ENCODE measurements at places on chromosomes 6 and 20.

- DNase-seq, result no peak
Observed at GRCh38 chr6:122666418-122666817, 56.2 kb downstream of the PKIB start.

GRCh38 chr6:34953061-34954025 lies 64.3 kb downstream of the ANKS1A start:
- no peak for DNase-seq

DNA sequence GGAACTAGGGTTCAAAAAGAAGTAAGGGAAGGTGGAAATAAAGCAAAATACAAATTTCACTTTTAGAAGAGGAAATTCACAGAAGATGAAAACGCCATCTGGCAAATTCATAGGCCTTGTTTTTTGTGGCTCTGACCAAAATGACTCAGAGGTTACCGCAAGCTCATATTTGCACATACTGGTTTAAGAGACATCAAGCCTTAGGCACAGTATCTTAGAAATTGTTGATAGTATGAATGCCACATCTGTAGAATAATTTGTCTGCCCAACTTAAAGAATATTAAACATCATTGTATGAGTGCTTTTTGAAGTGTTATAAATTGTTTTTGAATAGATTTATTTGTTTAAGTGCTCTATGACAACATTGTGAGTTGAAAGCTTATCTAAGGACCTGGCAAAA lies 10.6 kb downstream of the TAAR1 start:
- DNase-seq, result peak; percentile 5

GRCh38 chr6:155895641-155896040 lies 440.0 kb upstream of the NOX3 start:
- DNase-seq, result no peak

DNA sequence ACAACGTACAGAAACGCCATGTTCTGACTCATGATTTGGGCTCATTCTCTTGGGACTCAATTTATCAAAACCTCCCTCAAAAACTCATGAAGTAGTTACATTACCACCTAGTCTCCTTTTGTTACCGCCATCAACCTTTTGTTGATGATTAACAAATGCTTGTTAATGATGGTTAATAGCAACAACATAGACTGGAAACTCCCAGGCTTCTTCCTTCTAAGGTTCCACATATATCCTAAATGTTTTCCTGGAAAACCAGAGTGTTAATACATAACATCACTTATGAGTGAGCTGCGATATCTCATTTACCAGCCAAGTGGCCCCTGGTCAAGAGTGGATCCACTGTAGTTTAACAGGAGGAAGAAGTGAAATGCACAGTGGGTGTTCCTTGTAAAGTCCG lies 176.3 kb downstream of the ERMARD start:
- no peak for DNase-seq

GRCh38 chr20:46773680-46774079 lies 64.2 kb downstream of the SLC2A10 start:
- no peak for DNase-seq

DNA sequence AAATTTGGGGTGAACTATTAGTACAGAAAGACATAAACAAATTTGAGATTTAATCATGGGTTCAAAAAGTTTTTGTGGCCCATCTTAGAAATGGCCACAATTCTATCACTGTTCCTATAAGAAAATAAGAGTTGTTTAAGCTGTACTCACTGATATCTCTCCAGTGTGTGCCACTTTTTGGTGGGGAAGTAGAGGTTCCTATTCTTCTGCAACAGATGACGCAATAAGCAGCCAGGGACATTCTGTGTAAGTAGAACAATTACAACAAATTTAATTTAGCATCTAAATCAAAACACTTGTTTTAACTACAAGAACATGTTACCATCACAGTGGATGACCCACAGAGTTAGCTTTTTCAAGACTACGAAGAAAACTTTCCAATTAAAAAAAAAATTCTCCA lies 9.9 kb downstream of the SERAC1 start:
- no peak for DNase-seq

GRCh38 chr6:158545043-158545966 lies 14.6 kb upstream of the TMEM181 start:
- no peak for DNase-seq

DNA sequence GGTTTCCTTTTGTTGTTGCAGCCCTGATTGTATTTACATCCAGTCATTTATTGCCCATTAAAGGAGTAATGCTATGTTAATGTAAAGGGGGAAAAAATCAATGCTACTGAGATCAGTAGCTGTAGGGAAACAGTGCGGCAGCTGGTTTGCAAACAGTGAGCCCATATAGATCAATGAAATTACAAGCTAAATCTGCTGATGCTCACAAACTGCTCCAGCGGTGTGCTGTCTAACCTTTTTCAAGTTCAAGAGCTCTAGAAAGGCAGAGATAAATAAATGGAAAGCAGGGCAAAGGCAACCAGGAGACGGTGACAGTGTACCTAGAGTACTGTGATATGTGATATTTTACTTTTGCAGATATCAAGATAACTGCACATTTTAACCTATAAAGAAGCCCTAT lies 449.0 kb upstream of the MMS22L start:
- DNase-seq, result no peak

GRCh38 chr6:36075656-36076055 lies 48.0 kb downstream of the MAPK14 start:
- no peak for DNase-seq

DNA sequence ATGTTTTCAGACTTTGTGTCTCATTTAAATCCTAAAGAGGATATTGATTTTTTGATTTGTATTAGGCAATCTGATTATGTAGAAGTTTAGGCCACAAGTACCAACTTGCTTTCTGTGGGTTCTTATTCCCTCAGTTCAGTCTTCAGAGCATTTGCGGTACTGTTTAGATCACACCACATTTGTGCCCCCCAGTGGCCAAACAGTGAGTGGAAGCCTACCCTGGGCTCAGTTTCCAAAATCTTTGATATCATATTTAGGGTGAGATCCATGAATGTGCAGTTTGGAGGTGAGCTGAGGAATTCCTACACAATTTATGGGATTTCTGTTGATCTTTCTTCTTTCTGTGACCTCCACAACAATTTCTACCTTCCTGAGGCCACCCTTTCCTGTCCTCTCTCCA lies 92.3 kb upstream of the FUT9 start:
- DNase-seq, result no peak

- no peak for DNase-seq
Observed at GRCh38 chr6:6771224-6771945, 182.9 kb downstream of the LY86 start.

DNA sequence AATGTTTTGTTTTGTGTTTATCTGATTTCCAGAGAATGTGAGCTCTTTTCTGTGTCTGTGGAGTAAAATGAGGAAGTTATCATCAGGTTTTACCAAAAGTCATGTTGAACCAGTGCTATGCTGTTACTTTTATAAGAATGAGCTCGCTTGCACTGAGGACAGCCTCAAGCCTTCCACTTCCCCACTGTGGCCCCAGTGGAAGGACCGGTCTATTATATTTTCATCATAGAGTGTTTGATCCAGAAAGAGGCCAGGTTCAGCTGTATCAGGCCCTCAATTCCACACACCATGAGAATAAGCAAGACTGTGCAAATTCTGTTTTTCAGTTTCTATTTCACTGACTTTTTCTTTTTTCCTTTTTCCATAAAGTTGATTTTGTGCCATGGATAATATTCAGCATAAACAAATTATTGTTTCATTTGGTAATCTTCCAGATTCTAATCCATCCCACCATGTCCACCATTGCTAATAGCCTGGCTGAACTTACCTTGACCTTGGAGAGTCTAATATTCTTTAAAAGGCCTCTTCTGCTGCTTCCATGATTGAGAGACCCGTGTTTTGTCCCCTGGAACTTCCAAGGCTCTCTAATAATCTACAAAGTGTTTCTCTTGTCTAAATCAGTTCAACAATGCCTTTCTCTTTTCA lies 286.2 kb downstream of the THBS2 start:
- DNase-seq, result no peak

DNA sequence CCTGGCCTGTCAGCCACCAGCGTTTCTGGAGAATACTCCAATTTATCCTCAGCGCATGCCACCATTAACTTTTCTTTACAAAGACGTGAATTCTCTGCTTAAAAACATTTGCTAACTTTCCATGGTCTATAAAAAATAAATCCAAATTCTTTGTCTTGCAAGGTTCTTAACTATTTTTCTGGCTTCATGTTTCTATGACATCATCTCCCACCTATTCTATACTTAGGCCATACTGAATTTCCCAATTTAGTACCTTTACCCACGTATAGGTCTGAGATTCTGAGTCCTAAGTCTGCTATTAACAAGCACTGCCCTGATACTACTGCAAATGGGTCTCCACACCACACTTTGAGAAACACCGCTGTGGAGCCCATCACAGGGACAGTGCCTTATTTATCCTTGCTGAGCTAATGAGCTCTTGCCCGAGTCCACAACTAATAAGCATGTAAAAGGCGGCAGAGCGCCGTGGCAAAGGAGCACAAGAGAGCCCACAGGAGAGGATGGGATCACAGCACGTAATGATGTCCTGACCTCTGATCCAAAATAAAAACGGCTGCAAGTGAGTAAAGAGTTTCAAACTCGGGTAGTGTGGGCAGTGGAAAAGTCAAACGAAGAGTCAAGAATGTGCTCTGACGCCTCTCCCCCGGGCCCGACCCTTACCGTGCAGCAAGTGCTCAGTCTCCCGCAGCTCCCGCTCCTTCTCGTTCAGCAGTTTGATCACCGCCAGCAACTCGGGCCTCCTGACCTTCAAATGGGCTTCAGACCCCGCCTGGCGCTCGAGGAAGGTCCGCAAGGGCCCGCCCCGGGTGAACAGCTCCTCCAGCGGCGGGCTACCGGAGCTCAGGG lies 519 bp downstream of the MTRF1L start:
- no peak for DNase-seq

DNA sequence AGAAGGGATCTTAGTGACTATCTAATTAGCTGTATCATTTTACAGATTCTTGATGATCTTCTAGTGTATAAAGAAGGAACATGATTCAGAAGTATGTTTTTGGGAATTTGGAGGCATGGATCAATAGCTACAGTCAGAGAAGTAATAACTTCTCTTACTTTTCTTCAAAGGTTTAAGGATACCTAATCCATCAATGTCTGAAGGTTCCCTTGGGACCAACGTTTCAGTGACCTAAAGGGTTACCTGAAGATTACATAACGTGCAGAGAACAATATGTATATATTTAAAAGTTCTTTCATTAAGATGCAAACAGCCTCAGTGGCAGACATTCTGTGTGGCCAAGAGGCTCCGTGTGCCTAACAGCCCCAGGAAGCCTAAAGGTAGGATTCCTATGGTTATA lies 3.2 kb downstream of the HDAC2 start:
- DNase-seq, result no peak

GRCh38 chr6:85400331-85400730 lies 49.6 kb upstream of the NT5E start:
- no peak for DNase-seq

- DNase-seq, result no peak
Observed at GRCh38 chr6:157282284-157282683, 41.0 kb downstream of the TMEM242 start.

- DNase-seq, result no peak
Observed at GRCh38 chr6:69867639-69867976, 1.3 kb downstream of the COL19A1 start.

GRCh38 chr6:129659590-129660345 lies 50.2 kb downstream of the ARHGAP18 start:
- no peak for DNase-seq

GRCh38 chr6:72642435-72642834 lies 20.6 kb downstream of the KCNQ5 start:
- no peak for DNase-seq

- DNase-seq, result no peak
Observed at GRCh38 chr20:10611357-10611756, 62.4 kb downstream of the JAG1 start.

- DNase-seq, result no peak
Observed at GRCh38 chr6:92460133-92460532, 959.2 kb downstream of the EPHA7 start.

- no peak for DNase-seq
Observed at GRCh38 chr20:20489648-20490341, 121.9 kb downstream of the INSM1 start.

DNA sequence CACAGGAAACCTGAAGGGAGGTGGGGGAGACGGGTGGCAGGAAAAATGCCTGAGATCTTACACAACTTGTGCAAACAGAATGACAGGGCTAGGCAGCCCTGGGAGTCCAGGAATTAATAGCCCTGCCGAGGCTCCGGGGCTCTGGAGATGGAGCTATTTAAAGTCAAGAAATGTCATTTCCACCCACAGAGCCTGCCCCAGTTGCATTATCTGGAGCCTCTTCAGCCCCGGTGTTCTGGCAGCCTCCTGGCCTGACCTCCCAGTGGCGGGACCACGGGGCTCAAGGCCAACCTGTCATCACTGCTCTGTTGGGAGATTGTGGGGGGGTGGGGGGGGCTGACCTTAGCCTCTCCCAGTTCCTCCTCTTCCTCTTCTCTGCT lies 28.5 kb upstream of the SCUBE3 start:
- no peak for DNase-seq

GRCh38 chr20:47451602-47451904 lies 50.1 kb upstream of the NCOA3 start:
- no peak for DNase-seq

GRCh38 chr20:32969356-32970114 lies 34.7 kb downstream of the SUN5 start:
- no peak for DNase-seq

- DNase-seq, result no peak
Observed at GRCh38 chr6:52598824-52599190, 21.9 kb upstream of the TRAM2 start.

GRCh38 chr6:71082033-71082650 lies 125.3 kb upstream of the B3GAT2 start:
- no peak for DNase-seq

DNA sequence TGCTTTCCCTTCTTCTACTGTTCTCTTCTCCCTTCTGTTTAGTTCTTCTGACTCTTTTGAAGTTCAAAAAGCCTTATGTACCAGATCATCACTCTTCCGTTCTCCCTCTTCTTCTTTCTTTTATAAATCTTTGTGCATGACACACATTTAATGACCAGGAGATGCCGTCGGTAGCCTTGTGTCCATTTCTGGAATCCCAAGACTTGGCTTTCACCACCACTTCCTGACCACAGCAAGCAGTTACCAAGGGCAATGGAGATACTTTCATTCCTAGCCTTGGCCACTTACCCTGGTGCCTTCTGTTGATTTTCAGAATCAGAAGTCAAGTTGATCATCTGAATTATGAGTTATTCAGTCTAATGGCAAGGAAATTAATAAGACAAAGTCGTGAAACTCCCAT lies 268.5 kb upstream of the QKI start:
- no peak for DNase-seq

DNA sequence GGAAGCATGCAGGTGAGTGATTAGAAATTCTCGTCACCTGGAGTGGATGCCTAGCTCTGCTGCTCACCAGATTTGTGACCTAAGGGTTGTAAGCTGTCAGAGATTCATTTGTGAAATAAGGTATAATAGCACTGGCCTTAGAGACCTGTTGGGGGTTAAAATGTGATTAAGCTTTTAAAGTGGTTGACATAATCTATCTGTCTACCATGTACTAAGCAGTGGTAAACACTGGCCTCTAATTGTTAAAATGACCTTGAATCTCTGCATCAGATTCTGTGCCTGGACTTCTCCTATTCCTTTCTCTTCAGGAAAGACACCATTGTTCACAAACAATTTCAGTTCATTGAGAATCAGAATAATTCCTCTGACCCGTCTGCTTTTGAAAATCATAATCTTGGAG lies 536.2 kb downstream of the CBLN4 start:
- DNase-seq, result no peak
